CD14-positive monocyte (primary cell): ENCODE measurements at places on chromosomes 3 and 15.
A peak's percentile ranks its signal among the peaks of the same experiment; 100 is the strongest.

GRCh38 chr15:69606921-69607500 is 154.4 kb downstream of the RPLP1 start:
- DNase-seq = peak; percentile 81

GRCh38 chr3:194303749-194304148 is 47.4 kb downstream of the CPN2 start:
- DNase-seq = no peak

DNA sequence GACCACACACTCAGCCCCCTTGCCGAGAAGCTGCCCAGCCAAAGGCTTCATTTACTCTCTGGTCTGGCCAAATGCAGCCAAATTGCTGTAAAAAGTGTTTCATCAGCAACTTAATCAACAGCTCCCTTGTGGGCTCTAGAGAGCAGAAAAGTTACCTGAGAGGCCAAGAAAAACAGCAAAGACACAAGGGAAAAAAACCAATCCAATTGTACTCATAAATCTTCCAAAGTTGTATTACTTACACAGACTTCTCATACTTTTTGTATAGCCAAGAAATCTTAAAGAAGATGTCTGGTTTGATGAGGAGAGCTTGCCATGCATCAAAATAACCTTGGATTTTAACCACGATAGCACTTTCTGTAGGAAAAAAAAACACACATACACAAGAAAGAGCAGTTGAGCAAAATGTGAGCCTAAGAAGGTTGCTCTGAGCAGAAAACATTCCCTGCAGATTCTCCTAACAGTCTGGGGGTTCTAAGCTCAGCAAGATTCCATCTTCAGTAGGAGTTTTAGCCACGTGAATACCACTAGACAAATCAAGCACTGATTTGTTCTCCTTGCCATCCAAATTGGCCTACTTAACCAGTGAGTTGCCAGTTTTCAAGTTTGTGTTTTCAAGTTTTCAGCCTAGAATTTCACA is 120.0 kb downstream of the CYP19A1 start:
- DNase-seq = no peak

- DNase-seq = no peak
Measured at GRCh38 chr15:40128766-40129660, 20.3 kb upstream of the BMF start.

DNA sequence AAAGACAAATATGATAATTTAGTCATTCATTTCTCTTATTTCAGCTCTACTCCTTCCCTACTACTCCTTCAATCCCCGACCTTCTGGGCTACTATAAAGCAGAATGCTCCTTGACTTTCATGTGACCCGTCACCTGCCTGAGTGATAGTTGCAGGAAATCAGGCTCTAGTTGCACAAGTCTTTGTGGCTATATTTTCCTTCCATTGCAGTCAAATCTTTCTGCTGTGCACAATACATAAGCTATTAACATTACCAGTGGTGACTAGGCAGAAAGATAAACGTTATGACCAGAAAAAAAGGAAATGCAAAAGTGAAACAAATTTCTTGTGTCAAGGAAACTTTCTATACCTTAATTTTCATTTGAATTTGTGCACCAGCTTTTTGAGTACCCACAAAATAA is 2.3 kb downstream of the SUCNR1 start:
- DNase-seq = peak; percentile 56

DNA sequence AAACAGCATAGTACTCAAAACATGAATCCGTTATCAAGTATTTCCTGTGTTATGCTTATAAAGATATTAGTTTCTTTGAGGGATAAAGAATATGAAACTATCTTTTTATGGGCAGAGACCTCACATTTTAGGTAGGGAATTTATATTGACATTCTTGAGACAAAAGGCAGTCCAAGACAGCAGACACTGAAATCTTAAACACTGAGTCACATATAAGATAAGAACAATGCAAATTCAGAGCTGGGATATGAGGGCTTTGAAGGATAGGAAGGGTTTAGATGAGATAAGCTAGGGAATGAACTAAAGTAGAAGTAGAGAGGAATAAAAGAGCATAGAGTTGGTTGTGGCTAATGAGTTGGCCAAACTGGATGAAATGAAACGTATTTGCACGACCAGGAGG is 58.4 kb downstream of the ASTE1 start:
- DNase-seq = no peak

- DNase-seq = peak; percentile 8
Measured at GRCh38 chr15:85475317-85475701, 94.9 kb downstream of the AKAP13 start.

- DNase-seq = no peak
Measured at GRCh38 chr15:25052191-25052999, 97.6 kb downstream of the SNRPN start.

- DNase-seq = peak; percentile 59
Measured at GRCh38 chr3:120203016-120203415, 82.0 kb downstream of the GPR156 start.
